ENCODE measurements at places on chromosomes 16 and 17.

- no peak for DNase-seq
These were observed 561.2 kb upstream of the C16orf82 start for GRCh38 chr16:26505496-26505895.

DNA sequence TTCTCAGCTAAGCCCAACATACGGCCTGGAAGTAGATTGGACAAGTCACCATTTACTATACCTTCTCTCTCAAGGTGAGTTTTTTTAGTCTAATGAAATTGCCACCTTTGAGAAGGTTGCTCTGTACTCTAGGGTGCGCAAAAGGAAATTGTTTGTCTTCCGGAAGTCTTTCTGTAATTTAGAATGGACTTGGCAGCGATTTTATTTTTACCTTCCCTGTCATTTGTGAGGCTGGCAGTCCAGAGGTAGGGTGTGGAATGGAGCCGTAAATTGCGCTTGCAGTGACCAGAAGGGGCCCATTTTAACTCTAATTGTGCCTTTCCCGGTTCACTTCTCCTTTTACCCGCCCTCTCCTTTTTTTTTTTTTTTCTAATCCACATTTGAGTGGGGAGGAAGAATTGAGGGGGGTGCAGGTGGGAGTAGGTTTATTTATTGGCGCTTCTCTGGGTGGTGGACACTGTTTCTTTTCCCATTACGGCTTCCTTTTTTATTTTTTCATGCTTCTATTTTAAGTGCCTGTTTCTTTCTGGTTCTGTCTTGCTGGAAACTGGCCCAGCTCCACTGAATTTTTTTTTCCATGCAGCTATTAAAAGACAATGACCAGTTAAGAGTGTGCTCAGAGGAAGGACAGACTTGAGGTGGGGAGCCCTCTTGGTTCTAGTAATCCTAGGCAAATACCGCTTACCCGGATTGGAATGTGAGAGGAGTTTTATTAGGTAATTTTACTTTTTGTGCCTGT is 89.7 kb upstream of the CLEC18A start:
- no peak for DNase-seq

DNA sequence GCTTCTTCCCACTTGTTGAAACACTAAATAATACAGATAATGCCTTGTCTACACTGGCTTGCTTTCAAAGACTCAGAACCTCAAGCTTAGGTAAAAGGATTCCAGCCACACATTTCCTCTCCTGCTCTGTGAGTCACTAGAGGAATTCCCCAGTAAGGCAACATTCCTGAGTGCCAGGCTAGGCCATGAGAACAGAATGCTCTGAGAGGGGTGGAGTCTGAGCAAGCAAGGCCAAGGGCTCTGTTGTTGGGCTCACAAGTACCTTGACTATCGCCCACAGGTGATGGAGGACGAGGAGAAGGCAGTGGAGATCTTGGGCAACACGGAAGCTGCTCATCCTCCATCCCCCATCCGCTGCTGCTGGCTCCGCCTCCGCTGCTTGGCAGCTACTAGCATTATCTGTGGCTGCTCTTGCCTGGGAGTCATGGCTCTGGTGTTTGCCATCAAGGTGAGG is 6.7 kb upstream of the PHKG2 start:
- no peak for DNase-seq

DNA sequence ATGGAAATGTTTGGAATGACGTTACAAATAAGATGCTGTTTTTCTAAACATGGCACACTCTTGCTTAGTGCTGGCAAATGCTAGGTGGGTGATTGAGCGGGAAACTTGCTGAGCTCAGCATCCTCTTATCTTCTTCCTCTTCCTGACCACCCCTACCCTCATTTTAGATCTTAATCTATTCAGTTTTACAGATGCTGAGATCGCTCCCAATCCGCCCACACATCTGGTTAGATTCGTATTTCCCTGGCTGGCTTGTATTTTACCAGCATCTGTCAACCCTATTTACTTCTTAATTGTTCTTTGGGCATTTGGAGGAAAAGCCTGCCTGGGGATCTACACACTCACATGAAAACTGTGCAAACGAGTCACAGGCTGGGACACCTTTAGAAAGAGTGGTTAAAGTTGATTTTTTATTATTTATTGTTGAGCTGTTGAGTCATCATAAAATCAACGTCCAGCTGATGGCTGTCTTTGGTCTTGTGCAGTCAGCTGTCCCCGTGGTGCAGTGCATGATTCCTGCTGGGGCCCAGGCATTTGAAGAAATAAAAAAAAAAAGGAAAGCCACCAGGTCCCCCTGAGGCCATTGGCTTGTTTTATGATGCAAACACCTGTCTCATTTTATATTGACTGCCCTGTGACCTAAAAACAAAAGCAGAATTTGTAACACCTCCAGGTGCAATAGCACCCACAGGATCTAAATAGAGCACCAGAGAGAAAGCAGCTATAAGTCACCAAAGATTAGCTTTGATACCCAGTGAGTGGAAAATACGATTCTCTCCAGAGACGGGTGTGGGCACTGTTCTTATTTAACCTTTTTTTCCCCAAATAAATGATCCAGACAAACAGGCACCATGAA is 258.6 kb downstream of the HS3ST3B1 start:
- no peak for DNase-seq

DNA sequence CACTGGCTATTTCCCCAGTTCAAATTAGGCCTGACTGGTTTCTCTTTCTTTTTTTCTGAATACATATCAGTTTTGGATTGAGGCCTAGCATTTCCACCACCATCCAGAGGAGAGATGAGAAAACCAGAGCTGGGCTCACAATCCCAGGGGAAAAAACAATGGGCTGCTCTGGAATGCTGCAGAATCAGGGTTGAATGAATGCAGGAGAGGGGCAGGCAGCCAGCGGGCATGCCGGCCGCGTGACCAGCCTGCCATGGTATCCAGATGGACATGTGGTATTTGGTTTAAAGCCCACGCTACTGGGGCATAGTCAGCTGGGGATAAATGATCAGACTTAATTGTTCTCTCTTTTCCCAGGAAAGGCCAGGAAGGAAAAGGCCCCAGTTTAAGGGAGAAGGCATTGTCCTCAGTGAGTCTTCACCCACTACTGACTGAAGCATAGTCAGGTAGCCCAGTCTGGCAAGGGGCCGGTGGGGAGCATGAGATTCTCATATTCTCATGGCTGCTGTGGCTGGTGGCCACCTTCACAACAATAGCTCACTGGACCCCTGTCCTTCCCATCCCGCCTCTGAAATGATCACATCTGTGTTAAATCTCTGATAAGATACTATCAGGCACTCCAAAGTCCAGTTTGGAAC is 38.7 kb upstream of the RHOT1 start:
- DNase-seq: no peak

DNA sequence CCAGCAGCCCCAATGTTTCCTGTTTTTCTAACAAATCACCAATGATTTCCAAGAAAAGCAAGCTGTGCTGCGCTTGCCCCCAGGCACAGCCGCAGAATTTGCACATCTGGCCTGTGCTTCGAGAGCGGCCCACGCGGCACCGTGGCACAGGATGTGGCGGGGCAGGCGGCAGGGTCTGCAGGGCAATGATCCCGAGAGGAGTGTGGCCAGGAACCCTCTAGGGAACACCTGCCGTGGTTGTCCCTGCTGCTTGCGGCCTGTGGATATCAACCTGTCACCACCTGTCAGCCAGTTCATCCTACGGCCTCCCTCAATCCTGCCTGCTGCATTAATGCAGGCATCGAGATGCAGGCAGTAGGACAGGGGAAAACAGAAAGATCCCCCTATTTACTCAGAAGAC is 24.0 kb downstream of the PIK3R5 start:
- DNase-seq: no peak

- DNase-seq: no peak
These were observed at the start of gene C1QTNF1 for GRCh38 chr17:79023886-79024771. Gene C1QTNF1 (plus strand): TSS chr17:79024169. CDS start chr17:79043969, 19,800 bp downstream.

DNA sequence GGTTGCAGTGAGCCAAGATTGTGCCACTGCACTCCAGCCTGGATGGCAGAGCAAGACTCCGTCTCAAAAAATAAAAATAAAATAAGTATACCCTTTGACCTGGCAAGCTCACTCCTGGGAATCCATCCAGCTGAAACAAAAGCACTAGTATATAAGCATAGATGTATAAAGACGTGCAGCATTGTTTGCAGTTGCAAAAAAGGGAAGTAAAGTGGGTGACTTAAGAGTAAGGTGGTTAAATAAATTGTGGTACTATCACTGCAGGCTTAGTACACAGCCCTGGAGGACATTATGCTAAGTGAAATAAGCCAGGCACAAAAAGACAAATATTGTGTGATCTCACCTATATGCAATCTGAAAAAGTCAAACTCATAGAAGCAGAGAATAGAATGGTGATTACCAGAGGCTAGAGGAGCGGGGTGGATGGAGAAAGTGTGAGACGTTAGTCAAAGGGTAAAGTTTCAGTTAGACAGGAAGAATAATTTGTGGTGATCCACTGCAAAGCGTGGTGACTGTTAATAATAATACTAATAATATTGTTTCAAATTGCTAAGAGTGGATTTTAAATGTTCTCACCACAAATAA is 113.0 kb downstream of the MYO1D start:
- no peak for DNase-seq
